ENCODE measurements at places on chromosomes 13 and 19. TPM values are rescaled to one million over a fixed set of nuclear protein-coding genes. Genes with fewer than 3 reads are reported as not detected.
A peak's percentile ranks its signal among the peaks of the same experiment; 100 is the strongest.

Gene NRTN
- 3.5 TPM for total RNA-seq

Gene PTPRS
- 103 TPM for total RNA-seq

Gene ATXN8OS
- total RNA-seq: not detected

Gene OR7C1
- 0.19 TPM for total RNA-seq

Gene ZNF626
- 20.6 TPM for total RNA-seq

Gene PRR19
- total RNA-seq: 0.47 TPM

Gene OR7D2
- not detected for total RNA-seq

- H3K27ac ChIP-seq: no peak overlapping the region
- no peak for DNase-seq
- H3K36me3 ChIP-seq: no peaks in the 10 kb centered on the region
- H3K27me3 ChIP-seq: no peaks in the 10 kb centered on the region
Observed at GRCh38 chr13:114019367-114019766, 45.5 kb upstream of the C13orf46 start.

DNA sequence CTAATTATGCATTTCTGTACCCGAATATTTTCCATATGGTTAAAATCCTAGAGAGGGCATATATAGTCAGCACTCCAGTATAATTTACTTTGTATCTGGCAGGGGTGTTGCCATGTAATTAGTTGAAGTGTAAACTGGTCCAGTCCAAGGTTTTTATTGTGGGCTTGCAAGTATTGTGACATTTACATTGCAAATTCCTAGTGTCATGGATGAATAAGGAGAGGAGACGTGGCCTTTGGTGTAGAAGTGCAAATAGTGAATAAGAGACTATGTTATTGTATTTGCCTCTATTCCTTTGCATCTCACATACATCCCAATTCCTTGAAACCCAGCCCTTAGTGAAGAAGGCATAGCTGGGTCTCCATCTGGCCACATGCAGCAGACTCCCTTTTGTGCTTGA, 330.6 kb downstream of the ATP8A2 start:
- no peak for DNase-seq
- H3K27me3 ChIP-seq: no peaks in the 10 kb centered on the region
- H3K27ac ChIP-seq: no peak overlapping the region
- no peaks in the 10 kb centered on the region for H3K36me3 ChIP-seq

GRCh38 chr13:36815062-36815461, 4.0 kb upstream of the RFXAP start:
- no peak overlapping the region for H3K27ac ChIP-seq
- no peaks in the 10 kb centered on the region for H3K27me3 ChIP-seq
- no peak overlapping the region for H3K4me3 ChIP-seq
- no peaks in the 10 kb centered on the region for H3K36me3 ChIP-seq
- H3K4me1 ChIP-seq: no peaks in the 10 kb centered on the region

DNA sequence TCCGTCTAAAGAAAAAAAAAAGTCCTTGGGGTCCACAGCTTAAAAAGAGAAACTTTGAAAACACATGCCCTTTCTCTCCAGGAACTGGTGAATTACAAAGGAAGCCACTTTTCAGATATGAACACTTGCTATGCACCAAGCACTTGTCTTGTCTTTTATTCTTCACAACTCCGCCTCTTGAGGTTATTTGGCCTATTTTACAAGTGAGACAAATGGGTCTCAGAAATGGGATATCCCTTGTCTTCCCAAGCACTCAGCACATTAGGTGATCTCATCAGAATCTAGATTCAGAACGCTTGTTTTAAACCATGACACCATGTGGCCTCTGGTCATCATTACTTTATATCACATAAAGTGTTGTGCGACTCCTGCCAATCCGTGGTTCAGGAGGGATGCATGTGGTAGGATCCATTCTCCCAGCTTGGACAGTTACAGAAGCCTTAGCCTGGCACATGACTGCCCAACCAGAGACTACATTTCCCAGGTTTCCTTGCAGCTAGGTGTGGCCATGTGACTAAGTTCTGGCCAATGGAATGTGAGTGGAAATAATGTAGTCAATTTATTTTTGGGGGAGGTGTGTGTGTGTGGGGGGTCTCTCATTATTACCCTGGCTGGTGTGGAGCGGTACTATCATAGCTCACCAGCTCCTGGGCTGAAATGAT, 13.9 kb downstream of the TSKS start:
- H3K36me3 ChIP-seq: no peaks in the 10 kb centered on the region
- H3K27me3 ChIP-seq: no peaks in the 10 kb centered on the region
- DNase-seq: no peak
- no peak overlapping the region for H3K27ac ChIP-seq
- H3K4me1 ChIP-seq: no peaks in the 10 kb centered on the region

DNA sequence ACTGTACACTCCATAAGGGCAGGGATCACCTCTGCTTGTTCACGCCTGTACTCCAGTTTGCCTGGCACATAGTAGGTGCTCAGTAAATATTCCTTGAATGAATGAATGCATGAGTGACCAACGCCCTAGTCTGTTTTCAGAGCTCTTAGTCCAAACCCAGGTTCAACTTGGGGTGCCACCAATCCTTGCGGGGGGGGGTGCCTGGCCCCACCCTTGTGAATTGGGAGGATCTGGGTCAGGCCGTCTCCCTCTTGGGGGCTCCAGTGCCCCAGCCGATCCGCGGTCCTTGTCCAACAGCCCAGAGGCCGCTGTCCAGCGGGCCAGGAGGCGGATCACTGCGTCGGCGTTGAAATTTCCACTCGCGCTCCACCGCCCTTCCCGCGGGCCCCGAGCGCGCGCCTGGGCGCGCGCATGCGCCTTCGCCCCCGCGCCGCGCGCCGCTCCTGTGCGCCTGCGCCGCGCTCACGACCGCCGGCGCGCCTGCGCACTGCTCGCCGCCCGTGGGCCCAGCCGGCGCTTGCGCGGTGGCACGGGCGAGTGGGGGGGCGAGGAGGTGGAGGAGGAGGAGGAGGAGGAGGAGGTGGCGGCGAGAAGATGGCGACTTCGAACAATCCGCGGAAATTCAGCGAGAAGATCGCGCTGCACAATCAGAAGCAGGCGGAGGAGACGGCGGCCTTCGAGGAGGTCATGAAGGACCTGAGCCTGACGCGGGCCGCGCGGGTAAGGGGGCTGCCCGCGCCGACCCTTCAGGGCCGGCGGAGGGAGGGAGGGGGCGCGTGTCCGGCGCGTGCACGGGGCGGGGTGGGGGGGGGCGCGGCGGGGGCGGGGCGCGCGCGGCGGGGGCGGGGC, at the start of gene CRTC1:
CRTC1 (plus strand) TSS at position 572 of the 849 bp plus-strand sequence; CDS start at position 595, 23 bp downstream.
- peak within 1 kb of the TSS; percentile 84 for H3K27ac ChIP-seq
- H3K36me3 ChIP-seq: no peaks in the 10 kb centered on the region
- peak within 1 kb of the TSS; percentile 86 for H3K4me3 ChIP-seq
- no peaks in the 10 kb centered on the region for H3K27me3 ChIP-seq
- DNase-seq: peak; percentile 95
- H3K4me1 ChIP-seq: no peaks in the 10 kb centered on the region

DNA sequence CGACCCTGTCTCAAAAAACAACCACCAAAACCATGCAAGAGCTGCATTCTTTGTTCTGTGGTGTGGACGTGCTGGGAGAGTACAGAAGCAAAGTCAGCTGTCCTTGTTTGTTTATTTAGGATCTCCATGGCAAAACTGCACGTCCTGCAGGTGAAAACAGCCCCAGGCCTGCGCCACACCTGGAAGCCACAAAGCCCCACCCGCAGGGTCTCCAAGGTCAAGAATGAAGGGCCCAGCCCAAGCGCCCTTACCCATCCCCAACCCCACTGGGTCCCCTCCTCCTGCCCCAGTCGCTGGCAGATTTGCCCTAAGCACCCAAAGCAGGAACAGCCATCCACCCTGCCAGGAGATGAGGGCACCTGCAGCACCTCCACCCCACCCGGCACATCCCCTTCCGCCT, 10.5 kb downstream of the MBD3 start:
- no peaks in the 10 kb centered on the region for H3K4me1 ChIP-seq
- H3K27me3 ChIP-seq: no peaks in the 10 kb centered on the region
- no peaks in the 10 kb centered on the region for H3K36me3 ChIP-seq
- no peak overlapping the region for H3K4me3 ChIP-seq
- no peak for DNase-seq
- no peak overlapping the region for H3K27ac ChIP-seq

- H3K27ac ChIP-seq: no peak overlapping the region
- no peaks in the 10 kb centered on the region for H3K4me1 ChIP-seq
- DNase-seq: no peak
- no peaks in the 10 kb centered on the region for H3K36me3 ChIP-seq
- no peak overlapping the region for H3K4me3 ChIP-seq
- H3K27me3 ChIP-seq: no peaks in the 10 kb centered on the region
Observed at GRCh38 chr13:109569958-109570711, 216.2 kb downstream of the IRS2 start.

GRCh38 chr19:5615756-5616327, 6.7 kb downstream of the SAFB2 start:
- no peak overlapping the region for H3K4me3 ChIP-seq
- no peak for DNase-seq
- no peak overlapping the region for H3K27ac ChIP-seq
- no peaks in the 10 kb centered on the region for H3K27me3 ChIP-seq

DNA sequence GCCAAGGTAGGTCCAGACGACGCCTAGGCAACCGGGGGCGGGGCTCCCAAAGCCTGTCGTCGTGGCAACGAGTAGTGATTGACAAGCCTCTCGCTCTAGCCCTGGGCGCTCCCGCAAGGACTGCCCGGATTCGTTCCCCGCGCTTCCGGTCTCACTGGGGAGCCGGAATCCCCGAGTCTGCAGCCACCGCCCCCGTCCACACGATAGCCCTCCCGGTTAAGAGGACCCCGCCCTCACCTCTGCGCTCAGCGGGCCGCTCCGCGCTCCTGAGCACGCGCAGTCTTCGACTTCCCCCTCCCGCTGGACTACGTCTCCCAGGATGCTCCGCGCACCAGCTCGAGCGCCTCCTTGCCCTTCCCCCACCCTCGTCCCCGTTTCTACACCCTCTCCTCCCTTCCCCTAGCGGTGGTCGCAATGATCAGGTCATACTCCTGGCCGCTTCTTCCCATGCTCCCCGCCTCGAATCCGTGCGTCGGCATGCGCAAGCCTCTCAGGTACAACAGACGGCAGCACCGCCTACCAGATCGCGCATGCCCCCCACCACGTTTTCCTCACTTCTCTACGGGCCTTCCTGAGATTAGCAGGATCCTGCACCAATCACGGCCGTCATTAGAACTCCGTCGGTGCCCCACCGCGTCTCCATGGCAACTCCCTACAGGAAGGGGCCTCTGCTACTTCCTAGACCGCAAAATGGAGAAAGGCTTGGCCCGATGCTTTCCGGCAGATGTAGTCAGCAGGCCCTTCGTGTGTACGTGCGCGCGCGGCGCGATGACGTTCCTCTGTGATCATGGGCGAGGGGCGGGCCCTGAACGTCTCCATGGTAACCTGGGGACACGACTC, at the start of gene MZF1:
MZF1 (minus strand) TSS at position 518 of the 840 bp plus-strand sequence. CDS start 1,946 bp downstream, outside the sequence.
- H3K36me3 ChIP-seq: peaks cover 4% of the 10 kb centered on the region
- H3K27me3 ChIP-seq: no peaks in the 10 kb centered on the region
- peak; percentile 100 for DNase-seq
- peak within 1 kb of the TSS; percentile 99 for H3K4me3 ChIP-seq
- H3K4me1 ChIP-seq: peaks cover 11% of the 10 kb centered on the region

Measured in kidney (tissue), 22 donors.